ENCODE measurements at places on chromosomes 7 and 10. TPM values are rescaled to one million over a fixed set of nuclear protein-coding genes. Genes with fewer than 3 reads are reported as not detected.

CARD11 gene
- 143 TPM for total RNA-seq

ZC3HAV1L gene
- total RNA-seq = 21.2 TPM

CCDC3 gene
- 0.15 TPM for total RNA-seq

LIPF gene
- not detected for total RNA-seq

PYROXD2 gene
- total RNA-seq = 7.1 TPM

CFAP46 gene
- total RNA-seq = not detected

SPDYE9 gene
- total RNA-seq = not detected

EPHA1 gene
- 0.66 TPM for total RNA-seq

CUBN gene
- total RNA-seq = 1.4 TPM

ZNF425 gene
- total RNA-seq = 1.1 TPM
